Dermis microvascular lymphatic vessel endothelial cell (primary cell): ENCODE measurements at places on chromosomes 1 and 21. TPM values are rescaled to one million over a fixed set of nuclear protein-coding genes. Genes with fewer than 3 reads are reported as not detected.
A peak's percentile ranks its signal among the peaks of the same experiment; 100 is the strongest.

Gene AKNAD1
- total RNA-seq: under 0.01 and 0.13 TPM in 2 replicates

Gene CHI3L2
- total RNA-seq: not detected in 2 replicates

Gene SELE
- 3.1 and 4.9 TPM in 2 replicates for total RNA-seq

Gene C1QA
- not detected in 2 replicates for total RNA-seq

Gene DCST2
- under 0.01 and 0.13 TPM in 2 replicates for total RNA-seq

Gene OLFML3
- total RNA-seq: 7.2 and 14.8 TPM in 2 replicates

Gene ITSN1
- 46.7 and 54.4 TPM in 2 replicates for total RNA-seq

Gene GNG12
- 144 and 222 TPM in 2 replicates for total RNA-seq

Gene NR5A2
- 2.5 and 4.9 TPM in 2 replicates for total RNA-seq

Gene TIPRL
- 24.3 and 30.0 TPM in 2 replicates for total RNA-seq

Gene SZRD1
- 25.8 and 32.2 TPM in 2 replicates for total RNA-seq

Gene MATN1
- under 0.01 TPM in 1 of 2 replicates, not detected in the other for total RNA-seq

Gene WNT3A
- total RNA-seq: not detected in 2 replicates

DNA sequence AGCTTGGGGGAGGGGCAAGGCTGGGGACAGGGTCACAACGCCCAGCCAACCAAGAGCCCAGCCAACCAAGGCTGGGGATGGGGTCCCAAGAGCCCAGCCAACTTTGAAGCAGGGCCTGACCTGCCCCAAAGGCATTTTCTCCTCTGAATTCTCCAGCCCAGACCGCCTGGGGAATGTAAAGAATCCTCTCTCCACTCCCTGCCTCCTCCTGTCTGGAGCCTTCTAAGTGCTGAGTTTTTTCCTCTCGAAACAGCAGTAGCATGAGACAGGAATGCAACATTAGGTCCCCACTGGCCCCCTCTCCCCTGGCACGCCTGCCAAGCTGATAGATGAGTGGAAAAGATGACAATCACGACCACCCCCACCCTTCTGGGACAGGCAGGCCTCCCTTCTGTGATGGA, 17.0 kb downstream of the C1orf198 start:
- no peak for DNase-seq

DNA sequence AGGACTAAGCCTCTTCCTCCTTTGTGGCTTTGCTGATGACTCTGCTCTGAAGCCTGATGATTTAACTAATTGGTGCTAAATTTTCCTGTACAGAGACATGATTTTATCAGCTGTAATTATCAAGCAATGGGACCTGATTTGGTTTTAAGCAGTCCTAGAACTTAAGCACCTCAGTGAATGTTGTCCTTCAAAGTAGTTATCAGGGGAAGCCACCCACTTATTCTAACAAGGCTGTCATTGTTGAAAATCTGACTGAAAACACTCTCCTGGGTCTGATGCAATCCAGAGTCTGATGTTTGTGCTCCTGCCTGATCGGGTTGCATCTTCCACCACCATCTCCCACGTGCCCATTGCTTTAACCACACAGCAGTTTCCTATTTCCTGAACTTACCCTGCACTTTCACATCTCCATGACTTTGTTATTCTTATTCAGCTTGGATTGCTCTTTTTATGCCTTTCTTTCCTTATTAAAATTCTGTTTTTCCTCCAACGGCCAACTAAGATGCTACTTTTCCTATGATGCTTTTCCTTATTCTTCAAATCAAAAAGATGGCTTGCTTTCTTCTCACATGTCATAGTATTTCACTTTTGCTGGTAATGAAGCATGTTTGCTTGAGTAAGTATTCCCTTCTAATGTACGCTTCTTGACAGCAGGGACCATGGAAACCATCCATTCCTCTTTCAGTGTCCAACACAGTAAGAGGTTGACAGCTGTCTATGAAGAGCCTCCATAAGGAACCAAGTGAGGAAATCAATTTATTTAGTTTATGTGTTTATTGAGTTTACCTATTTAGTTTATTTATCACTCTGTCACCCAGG, 55.0 kb downstream of the S1PR1 start:
- DNase-seq: peak; percentile 34

- DNase-seq: no peak
These were observed 5.2 kb upstream of the GALNT2 start for GRCh38 chr1:230061801-230062200.

DNA sequence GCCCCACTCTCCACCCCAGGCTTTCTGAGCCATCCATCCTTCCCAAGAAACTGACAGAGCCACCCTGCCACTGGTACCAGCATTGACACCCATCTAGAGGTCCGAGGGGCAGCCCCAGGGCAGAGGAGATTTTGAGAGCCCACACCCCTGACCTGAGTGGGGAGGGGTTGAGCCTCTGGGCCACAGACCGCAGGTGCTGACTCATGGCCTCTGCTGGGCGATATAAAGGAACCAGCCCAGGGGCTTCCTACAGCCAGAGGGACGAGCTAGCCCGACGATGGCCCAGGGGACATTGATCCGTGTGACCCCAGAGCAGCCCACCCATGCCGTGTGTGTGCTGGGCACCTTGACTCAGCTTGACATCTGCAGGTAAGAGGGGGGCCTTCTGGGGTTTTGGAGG, at the start of gene PADI4:
PADI4 (plus strand) TSS at position 252 of the 400 bp plus-strand sequence; CDS start at position 278, 26 bp downstream.
- DNase-seq: no peak

DNA sequence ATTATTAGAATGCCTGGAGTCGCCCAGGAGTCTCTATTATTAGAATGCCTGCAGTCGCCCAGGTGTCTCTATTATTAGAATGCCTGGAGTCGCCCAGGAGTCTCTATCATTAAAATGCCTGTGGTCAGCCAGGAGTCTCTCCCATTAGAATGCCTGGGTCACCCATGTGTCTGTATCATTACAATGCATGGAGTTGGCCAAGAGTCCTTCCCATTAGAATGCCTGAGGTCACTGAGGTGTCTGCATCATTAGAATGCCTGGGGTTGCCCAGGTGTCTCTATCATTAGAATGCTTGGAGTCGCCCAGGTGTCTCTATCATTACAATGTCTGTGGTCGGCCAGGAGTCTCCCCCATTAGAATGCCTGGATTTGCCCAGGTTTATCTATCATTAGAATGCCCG, 66.9 kb downstream of the RNF187 start:
- DNase-seq: no peak

GRCh38 chr1:3465935-3466321, 11.5 kb downstream of the ARHGEF16 start:
- DNase-seq: no peak

DNA sequence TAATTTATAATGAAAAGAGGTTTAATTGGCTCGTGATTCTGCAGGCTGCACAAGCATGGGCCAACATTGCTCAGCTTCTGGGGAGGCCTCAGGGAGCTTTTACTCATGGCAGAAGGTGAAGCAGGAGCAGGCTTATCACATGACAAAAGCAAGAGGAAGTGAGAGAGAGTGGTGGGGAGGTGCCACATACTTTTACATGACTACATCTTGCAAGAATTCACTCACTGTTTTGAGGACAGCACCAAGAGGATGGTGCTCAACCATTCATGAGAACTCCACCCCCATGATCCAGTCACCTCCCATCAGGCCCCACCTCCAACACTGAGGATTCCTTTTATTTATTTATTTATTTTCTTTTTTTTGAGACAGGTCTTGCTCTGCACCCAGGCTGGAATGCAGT, 5.5 kb upstream of the PLEKHM2 start:
- DNase-seq: no peak

GRCh38 chr1:79599257-79599656, 592.7 kb upstream of the ADGRL4 start:
- no peak for DNase-seq

DNA sequence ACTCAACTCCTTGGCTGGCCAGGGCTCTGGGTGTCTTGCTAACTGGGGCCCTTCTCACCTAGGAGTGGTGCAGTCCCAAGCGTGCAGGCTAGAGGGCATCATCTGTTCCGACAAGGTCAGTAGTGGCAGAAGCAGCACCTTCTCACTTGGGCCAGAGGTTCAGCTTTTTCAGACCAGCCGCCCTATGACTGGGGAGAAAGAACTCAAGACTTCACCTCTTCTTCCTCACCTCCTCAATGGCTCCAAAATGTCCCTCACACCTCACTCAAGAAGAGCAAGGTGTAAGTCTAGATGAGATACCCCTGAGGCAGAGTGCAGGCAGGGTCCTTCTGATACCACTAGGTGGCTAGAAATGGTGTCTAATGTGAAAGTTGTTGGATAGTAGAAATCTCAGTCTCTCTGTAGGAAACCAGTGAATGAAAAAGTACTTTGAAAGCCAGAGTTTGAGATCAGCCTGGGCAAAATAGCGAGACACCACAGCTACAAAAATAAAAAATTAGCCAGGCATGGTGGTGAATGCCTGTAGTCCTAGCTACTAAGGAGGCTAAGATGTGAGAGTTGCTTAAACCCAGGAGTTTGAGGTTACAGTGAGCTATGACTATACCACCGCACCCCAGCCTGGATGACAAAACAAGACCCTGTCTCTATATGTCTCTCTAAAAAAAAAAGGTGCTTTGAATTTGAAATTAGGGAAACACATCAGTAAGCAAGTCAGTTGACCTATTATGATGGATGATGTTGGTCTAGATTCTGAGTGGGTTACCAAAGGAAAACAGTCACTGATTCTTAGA, 8.6 kb upstream of the IL20 start:
- DNase-seq: no peak

DNA sequence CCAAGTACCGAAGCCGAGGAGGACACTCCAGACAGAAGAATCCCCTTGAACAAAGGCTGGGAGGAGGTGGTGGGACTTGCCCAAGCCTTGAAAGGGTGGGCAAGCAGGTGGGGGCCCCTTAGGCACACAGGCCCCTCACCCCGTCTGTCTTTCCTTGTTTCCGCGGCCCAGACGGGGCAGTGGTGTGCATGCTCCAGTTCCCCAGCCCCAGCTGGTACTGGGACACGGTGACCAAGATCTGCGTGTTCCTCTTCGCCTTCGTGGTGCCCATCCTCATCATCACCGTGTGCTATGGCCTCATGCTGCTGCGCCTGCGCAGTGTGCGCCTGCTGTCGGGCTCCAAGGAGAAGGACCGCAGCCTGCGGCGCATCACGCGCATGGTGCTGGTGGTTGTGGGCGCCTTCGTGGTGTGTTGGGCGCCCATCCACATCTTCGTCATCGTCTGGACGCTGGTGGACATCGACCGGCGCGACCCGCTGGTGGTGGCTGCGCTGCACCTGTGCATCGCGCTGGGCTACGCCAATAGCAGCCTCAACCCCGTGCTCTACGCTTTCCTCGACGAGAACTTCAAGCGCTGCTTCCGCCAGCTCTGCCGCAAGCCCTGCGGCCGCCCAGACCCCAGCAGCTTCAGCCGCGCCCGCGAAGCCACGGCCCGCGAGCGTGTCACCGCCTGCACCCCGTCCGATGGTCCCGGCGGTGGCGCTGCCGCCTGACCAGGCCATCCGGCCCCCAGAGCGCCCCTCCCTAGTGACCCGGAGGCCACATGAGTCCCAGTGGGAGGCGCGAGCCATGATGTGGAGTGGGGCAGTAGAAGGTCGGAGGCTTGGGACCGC, 50.8 kb downstream of the OPRD1 start:
- no peak for DNase-seq

- DNase-seq: peak; percentile 3
These were observed 568 bp downstream of the TRIM45 start for GRCh38 chr1:117120774-117121588.

- no peak for DNase-seq
These were observed 15.0 kb downstream of the SKI start for GRCh38 chr1:2242814-2243725.

- peak; percentile 48 for DNase-seq
These were observed 45.3 kb downstream of the KCTD3 start for GRCh38 chr1:215612391-215612790.

GRCh38 chr21:38488640-38489270, 9.5 kb downstream of the ERG start:
- DNase-seq: peak; percentile 90

GRCh38 chr1:10424034-10424433, 6.2 kb upstream of the CENPS start:
- DNase-seq: no peak

DNA sequence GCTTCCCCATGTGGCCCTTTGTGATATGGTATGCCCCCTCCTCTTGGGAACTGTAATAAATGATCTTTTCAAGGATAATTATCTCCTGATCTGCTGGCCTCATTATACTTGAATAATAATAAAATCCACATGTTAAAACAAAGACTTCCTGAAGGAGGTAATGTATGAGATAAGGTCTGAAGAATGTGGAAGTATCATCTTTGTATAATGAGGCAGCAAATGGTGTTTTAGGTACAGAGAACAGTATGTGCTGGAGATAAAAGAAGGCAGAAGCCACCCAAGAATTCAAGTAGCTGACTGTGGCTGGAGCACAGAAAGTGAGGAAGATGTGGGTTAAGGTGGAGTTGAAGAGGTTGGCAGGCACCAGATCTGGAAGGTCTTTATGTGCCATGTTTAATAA, 12.8 kb upstream of the COG2 start:
- no peak for DNase-seq

DNA sequence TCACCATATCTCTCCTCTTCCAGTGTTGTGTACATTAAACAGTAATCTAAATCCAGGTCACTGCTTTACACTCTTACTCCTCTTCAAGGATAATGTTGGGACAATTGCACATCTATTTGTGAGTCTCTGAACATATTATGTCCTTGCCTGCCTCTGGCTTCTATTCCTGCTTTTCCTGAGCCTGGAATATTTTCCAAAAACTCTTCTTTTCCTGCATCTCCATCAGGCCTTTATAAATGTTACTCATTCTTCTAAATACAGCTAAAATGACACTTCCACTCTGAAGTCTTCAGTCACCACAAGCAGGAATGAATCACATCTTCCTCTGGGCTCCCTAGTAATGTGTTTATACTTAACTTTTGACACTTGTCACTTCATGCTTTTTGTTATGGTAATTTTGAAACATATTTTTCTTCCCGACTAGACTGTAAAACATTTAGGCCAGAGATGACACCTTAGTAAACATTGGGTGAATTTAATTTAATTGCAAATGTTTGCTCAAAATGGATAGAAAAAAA, 396.0 kb downstream of the LRRIQ3 start:
- no peak for DNase-seq

GRCh38 chr1:246302251-246302625, 204.8 kb downstream of the SMYD3 start:
- DNase-seq: no peak

DNA sequence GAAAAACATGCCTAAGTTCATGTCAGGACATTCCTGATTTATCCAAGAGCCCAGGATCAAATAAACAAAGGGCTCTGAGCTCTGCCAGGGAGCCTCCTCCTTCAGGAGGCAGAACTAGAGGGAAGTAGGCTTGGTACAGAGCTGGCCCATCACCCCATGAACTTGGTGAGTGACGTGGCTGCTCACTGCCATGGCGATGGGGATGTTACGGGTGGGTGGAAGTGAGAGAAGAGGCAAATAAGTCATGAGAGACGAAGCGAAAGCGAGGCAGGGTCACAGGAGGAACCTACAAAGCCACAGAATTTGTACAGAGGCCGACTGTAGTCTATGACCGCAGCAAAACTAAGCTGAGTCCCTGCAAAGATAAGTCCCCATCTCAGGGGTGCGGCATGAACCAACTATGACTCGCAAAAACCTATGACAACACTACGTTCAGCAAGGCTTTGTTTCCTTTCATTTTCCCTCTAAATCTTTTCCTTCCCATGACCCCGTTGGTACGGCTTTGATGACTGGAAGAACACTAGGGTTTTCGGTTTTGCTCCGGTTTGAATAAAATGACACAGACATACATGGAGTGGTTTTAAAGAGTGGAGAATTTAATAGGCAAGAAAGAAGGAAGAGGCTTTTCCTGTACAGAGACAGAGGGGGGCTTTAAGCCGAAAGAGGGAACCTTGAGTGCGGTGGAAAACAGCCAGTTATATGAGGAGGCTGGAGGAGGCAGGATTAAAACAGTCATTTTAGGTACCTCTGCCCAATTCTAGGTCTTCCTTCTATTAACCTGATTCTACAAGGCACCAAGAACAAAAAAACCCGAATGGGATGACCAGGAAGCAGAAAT, 74.1 kb downstream of the CD46 start:
- DNase-seq: no peak
